ENCODE measurements at places on chromosomes 5 and 9. TPM values are rescaled to one million over a fixed set of nuclear protein-coding genes. Genes with fewer than 3 reads are reported as not detected.

DNA sequence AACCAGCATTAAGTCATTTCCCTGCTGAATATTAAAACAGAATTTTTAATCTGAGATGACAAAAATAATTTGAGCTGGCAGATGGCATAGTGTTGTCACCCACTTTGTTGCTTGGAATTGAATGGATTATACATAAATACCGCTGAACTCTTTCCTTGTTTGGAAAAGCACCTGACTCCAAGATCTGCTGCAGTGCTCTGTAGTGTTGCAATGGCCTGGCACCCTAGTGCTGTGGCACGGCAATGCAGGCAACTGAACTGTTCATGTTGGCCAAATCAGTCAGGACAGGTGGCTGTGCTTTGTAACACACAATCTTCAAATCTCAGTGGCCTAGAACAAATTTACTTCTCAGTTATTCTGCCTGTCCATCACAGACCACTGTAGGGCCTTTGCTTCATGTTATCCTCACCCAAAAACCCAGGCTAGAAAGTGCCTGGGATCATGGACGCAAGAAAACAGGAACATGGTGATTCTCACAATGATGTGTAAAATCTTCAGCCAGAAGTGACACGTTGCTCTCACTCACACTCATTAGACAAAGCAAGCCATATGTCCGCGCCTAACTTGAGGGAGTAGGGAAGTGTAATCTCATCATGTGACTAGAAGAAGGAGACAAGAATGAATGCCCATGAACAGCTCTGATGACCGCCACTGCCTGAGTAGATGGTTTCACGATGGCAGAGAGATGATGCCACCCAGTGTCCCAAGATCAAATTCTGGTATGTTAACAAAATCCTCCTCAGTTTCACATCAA lies 191.9 kb upstream of the PUM3 start:
- no peaks in the 10 kb centered on the region for H3K4me1 ChIP-seq
- H3K36me3 ChIP-seq: no peaks in the 10 kb centered on the region
- DNase-seq: no peak
- no peak overlapping the region for H3K27ac ChIP-seq
- no peak overlapping the region for H3K4me3 ChIP-seq

The LYSMD3 gene
- 17.8 TPM for total RNA-seq

- no peak overlapping the region for H3K27ac ChIP-seq
- H3K4me1 ChIP-seq: no peaks in the 10 kb centered on the region
- no peaks in the 10 kb centered on the region for H3K36me3 ChIP-seq
- H3K27me3 ChIP-seq: peaks cover 52% of the 10 kb centered on the region
- H3K4me3 ChIP-seq: no peak overlapping the region
Measured at GRCh38 chr5:72474046-72474500, 33.1 kb downstream of the ZNF366 start.

The SH3TC2 gene
- 0.72 TPM for total RNA-seq

- peaks cover 64% of the 10 kb centered on the region for H3K27me3 ChIP-seq
- no peak for DNase-seq
- H3K36me3 ChIP-seq: no peaks in the 10 kb centered on the region
- H3K4me1 ChIP-seq: peaks cover 3% of the 10 kb centered on the region
- H3K27ac ChIP-seq: no peak overlapping the region
- no peak overlapping the region for H3K4me3 ChIP-seq
Measured at GRCh38 chr5:142654578-142655058, 31.3 kb downstream of the FGF1 start.

DNA sequence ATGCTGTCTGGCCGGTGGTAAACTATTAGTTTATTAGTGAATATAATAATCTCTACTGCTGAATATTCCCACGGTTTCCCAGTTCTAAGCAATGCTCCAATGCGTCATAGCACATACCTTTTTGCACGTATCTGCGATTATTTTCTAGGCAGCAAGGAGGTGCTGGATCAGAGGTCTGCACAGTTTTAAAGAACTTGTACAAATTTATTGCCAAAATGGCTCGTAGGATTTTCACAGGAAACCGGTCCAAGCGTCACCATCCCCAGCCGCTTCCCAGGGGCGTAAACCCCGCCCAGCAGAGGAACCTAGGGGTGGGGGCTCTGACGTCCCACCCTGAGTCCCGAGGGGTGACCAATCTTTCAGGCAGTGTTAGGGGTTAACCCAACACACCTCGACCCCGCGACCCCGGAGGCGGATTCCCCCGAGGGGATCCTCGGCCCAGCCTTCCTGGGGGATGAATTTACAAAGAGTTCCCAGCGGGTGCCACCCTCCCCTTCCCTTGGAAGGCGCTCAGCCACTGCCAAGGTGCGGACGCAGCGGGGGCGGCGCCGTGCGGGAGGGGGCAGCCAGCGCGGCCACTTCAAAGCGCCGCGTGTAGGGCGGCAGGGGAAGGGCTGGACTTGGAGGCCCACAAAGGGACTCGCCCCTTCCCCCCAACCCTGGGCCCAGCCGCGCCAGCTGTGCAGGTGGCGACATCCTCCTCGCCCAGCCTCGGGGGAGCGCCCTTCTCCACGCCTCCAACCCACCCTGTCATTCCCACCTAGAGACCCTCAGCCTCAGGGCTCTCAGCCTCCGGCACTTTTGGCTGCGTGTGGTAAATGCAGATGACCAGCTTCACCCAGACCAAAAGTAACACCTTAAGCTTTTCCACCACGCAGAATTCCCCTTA lies 43.5 kb upstream of the TCF7 start:
- peaks cover 34% of the 10 kb centered on the region for H3K4me1 ChIP-seq
- H3K36me3 ChIP-seq: no peaks in the 10 kb centered on the region
- DNase-seq: no peak
- peak overlapping the region; percentile 80 for H3K27ac ChIP-seq

The LCN1 gene
- total RNA-seq: not detected

GRCh38 chr9:10144355-10144754 lies 468.4 kb downstream of the PTPRD start:
- H3K27ac ChIP-seq: no peak overlapping the region
- H3K36me3 ChIP-seq: no peaks in the 10 kb centered on the region
- no peak overlapping the region for H3K4me3 ChIP-seq
- H3K27me3 ChIP-seq: no peaks in the 10 kb centered on the region
- DNase-seq: no peak
- no peaks in the 10 kb centered on the region for H3K4me1 ChIP-seq

DNA sequence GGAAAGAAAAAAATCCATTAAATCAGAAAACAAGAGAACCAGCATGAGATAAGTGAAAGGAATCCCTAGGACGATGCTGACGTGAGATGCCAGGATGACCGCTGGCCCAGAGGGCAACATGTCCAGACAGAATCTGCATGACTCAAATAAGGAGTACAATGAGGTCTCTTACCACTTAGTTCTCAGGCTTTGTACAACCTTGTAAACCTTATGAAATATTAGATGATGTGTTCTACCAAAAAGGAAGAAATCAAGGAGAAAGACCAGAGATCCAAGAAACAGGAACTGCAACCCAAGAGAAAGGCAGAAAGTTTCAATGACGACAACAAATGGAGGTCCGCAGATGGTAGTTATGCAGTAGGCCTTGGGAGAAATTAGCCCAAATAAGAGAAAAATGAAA lies 2.8 kb upstream of the GPR150 start:
- no peak for DNase-seq
- H3K4me3 ChIP-seq: peak overlapping the region; percentile 22
- peaks cover 5% of the 10 kb centered on the region for H3K36me3 ChIP-seq
- H3K27me3 ChIP-seq: no peaks in the 10 kb centered on the region
- H3K4me1 ChIP-seq: peaks cover 44% of the 10 kb centered on the region

Measured in T-helper 17 cell (primary cell).